ENCODE measurements at places on chromosomes 5 and 9.

- DNase-seq, result no peak
Measured at GRCh38 chr5:17443333-17444130, 54.5 kb upstream of the TAF11L2 start.

DNA sequence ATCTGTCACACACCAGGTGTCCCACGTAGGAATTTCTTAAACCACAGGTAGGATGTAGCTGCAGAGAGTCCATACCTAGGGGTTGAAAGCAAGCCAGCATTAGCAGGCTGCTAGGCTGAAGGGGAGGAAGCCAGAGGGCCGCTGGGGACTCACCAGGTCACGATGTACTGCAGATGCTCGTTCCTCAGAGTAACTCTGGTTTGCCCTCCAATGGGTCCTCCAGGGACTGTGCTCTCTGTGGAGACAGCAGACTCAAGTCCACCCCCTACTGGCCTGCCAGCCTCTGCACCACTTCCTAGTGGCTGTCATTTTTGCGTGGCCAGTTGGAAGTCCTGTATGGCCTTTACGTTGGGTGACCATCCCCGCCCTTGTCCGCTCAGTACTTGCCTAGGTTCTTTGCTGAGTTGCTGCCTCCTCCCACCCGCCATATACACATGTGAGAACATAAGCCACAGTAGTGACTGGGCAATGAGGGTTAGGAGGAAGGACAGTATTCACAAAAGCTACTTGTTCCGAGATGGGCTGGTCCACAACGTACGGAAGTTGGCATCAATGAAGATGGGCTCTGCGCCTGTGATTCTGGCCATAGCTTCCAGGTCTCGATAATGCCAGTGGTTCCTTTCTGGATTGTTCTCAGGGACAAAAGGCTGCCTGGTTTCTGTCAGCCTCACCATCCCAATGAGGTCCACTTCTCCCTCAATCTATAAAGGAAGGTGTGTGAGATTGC lies 4.1 kb downstream of the RPL7A start:
- DNase-seq, result no peak

DNA sequence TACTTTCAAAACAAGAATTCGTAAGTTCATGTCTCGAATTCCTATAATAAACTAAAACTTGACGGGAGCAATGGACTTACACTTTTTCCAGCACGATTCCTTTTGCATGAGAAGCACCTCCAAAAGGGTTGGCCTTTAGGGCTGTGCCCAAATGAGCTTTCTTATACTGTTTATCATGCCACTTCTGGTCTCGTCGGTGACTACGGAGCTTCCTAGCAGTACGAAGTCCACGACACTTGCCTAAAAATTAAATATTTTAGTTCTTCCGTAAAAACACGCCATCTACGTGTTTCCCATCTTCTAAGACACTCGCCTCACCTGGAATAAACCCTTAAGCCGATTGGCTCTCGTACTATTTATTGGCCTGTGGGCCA lies 554 bp downstream of the RPS23 start:
- DNase-seq, result no peak

DNA sequence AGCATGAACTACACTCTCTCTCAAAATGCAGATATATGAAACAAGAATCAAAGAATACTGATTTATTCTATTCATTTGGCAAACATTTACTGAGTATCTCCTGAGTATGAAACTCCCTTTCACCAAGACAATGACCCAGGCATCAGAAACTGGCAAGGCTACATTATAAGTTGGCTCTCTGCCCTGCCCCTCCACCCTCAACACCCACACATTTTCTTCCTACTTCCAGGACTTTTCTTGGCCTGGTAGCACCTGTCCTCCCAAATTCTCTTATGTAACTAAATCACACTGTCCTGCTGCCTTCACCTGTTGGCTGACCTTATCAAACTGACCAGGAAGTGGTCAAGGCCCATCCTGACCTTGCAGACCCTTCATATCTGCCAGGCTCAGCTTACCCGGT lies 3.5 kb downstream of the RASEF start:
- DNase-seq, result no peak

GRCh38 chr5:125160787-125161502 lies 414.5 kb upstream of the ZNF608 start:
- DNase-seq, result no peak

DNA sequence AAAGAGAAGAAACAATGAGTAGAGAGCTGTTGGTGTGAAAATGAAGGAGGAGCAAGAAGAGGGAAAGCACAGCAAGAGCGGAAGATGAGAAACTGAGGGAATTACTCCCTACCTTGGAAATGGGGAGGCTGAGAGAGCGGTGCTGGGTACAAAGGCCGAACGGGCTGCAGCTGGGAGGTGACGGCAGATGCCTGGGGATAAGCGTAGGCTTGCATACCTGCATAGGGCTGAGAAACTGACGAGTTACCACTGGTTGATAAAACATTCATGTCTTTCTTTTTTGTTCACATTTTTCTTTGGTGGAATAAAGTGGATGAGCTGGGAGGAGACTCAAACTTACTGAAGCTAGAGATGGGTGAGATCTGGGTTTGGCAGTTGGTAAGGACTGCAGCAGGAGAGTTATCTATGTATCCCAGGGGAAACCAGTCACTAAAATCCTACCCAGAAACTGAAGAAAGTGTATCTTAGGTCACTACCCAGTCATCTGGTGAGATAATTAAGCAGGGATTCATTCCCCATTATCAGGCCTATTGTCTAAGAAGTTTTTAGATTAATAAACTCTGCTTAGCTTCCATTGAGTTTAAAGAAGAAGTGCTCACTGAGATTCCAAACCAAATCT lies 34.8 kb downstream of the FKBP15 start:
- DNase-seq, result no peak

- DNase-seq, result no peak
Measured at GRCh38 chr9:15531380-15531779, 20.6 kb upstream of the PSIP1 start.

GRCh38 chr5:56229111-56229510 lies 4.0 kb downstream of the ANKRD55 start:
- DNase-seq, result no peak

DNA sequence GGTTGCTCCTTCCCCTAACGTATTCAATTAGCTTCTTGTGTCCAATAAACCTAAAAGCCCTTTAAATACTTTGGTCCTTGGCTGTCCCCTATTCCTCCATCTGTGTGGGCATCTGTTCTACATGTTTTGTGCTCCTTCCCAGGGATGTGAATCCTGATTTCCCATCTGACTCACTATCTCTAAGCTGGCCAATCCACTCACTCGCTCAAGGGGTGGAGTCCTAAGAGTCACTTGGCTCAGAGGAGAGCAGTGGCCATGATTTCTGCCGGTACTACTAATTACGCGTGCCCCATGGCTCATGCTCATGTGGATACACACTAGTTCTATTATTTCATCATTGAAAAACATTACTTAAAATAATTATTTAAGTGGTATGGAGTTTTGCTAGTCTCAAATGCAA lies 89.6 kb downstream of the TAF11L14 start:
- DNase-seq, result no peak

GRCh38 chr5:36403632-36404311 lies 102.1 kb upstream of the RANBP3L start:
- no peak for DNase-seq

- DNase-seq, result no peak
Measured at GRCh38 chr9:34590381-34591247, 1.1 kb upstream of the CNTFR start.

GRCh38 chr9:7560669-7561305 lies 238.8 kb downstream of the DMAC1 start:
- DNase-seq, result no peak

DNA sequence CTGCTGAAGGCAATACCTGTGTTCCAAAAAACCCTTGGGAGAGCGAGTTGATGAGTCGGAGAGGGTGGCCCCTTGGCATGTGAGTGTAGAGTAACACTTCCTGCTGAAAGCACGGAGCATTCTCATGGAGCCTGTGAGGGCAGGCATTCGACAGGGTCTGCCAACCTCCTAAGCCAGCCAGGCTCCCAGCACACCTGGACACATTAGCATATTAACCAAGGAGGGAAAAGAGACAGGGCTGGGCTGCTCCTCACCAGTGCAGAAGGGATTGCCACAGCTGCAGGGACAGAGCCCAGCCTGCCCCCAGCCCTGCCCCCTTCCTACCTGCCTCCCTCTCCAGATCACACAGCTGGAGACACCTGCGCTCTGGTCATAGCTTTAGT lies 46.4 kb upstream of the SEMA4D start:
- no peak for DNase-seq

GRCh38 chr9:121340676-121341392 lies 29.2 kb downstream of the STOM start:
- no peak for DNase-seq

DNA sequence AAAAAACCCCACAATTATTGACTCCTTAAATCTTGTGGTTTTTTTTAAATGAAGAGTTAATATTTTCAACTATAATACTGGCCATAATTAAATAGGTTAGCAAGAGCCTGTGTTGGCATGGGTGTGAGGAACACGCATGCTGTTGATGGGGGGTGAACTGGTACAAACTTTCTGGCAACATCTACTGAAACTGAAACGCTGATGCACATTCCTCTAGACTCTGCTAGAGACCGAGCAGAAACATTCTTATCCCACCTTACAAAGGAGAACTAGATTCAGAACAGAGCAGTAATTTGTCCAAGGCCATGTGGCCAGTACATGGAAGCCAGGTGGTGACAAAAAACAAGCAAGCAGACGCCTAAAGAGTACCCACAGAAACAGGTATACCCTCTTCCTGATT lies 2.4 kb downstream of the BICD2 start:
- no peak for DNase-seq

DNA sequence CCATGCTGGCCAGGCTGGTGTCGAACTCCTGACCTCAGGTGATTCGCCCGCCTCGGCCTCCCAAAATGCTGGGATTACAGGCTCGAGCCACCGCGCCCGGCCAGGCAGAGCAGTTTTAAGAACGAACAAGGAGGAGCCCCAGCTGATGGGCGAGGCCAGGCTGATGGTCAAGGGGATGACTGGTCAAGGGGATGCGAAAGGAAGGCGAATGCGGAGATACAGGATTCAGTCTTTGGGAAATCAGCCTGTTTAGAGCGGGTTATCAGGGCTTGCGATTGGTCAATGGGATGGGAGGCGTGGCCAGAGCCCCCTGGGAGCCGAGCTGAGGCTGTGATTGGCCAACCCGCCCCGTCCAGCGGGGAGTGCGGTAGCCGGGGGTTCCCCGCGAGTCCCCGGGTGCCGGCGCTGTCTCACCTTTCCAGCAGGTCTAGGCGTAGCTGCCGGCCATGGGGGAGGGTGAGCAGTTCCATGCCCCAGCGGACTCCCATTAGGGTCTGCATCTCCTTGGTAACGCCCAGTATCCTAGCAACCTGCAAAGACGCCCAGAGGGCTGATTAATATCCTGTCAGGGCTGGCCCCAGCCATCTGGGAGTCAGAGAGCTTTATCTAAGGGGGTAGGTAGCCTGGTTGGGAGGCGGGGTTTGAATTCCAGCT lies 7.5 kb upstream of the TOR2A start:
- DNase-seq, result no peak

DNA sequence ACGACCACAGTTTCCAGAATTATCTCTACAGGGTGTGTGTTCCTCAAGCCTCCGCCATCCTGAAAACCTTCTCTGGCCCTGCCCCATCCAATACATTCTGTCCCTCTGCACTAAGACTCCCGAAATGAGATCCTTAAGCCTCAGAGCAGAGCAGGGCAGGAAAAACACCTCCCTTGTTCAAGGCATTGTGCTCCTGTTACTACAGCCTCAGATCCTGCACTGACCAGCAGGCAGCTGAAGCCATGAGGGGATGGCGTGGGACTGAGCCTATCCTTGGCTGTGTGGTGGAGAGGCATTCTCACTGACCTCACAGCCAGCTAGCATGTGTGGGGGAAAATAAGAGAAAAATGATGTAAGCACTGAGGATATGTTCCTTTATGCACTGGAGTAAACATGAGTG lies 106.7 kb upstream of the PHYKPL start:
- no peak for DNase-seq

DNA sequence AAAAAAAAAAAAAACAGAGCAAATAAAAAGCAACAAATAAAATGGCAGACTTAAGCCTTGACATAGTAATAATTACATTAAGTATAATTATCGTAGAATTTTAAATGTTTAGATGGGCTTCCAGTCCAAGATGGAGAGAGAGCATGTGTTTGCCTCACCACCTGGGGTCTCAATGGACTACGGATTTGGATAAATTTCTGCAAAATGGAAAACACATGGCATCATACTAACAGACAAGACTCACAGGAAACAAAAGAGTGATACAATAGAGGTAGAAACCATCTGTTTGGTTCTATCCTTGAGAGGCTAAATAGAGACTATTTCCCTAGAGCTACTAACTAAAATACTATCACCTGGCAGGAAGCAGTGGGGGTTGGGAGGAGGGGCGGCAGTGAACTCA lies 144.3 kb downstream of the MUSK start:
- no peak for DNase-seq

DNA sequence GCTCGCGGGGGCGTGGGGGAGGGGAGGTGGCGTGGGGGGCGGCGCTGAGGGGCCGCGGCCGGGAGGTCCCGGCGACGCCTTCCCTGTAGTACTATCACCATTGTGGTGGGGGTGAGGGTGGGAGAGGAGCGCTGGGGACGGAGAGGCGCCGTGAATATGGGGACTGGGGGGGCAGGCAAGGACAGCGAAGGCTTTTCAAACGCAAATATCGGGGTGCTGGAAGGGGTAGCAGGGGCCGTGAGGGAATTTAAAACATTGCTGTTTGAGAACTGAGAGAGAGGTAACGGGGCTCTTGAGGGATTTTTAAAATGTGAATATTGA lies 427 bp downstream of the RBM27 start:
- no peak for DNase-seq

DNA sequence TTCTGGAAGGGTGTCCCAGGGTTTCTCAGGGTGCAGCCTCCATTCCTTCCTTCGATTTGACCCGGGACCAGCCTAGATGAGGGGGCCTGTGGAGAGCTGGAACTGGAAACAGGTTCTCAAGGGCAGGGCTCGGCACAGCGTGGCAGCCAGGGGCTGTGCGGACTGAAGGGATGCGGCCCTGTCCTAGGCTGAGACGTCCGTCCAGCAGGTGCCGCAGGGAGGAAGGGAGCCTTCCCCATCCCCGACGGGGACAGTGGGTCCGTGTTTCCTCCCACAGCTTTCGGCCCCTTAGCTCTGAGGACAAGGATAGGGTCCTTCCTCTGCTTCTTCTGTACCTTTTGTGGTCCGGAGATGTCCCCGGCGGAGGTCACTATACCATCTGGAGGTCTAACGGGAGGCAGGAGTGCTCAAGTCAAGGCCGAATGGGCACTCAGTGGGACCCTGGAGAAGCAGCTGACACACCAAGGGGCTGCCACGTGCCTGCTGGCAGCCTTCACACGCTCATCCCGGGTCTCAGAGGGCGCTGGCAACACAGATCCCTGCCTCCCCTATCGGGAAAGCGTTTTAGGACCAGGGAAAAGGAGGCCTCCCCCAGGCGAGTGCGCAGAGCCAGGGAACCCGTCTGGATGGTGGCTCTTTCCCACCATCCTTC lies 49.9 kb downstream of the USP20 start:
- DNase-seq, result no peak

GRCh38 chr9:22452415-22453010 lies 5.9 kb downstream of the DMRTA1 start:
- DNase-seq, result no peak

GRCh38 chr5:4740156-4740555 lies 400.0 kb upstream of the ADAMTS16 start:
- no peak for DNase-seq

DNA sequence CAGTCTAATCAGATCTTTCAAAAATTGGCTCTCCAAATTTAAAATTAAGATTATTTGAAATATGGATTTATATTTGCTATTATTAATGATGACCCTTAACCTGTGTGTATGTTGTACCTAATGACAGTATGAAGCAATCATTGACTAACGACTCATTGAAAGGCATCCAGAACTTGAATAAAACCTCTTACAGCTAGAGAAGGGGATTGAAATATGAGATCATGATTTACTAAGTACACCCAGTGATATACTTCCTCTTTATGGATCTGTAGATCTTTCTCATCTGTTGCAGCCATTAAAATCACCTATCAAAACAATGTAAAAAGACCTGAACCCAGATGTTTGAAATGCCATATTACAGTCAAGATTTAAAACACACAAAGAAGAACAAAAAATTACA lies 126.5 kb downstream of the RPS23 start:
- DNase-seq, result no peak
